Hypothalamus (tissue), 51 donors: ENCODE measurements at places on chromosomes 11 and 22.

- DNase-seq = no peak
Measured at GRCh38 chr11:103175461-103176129, 66.4 kb downstream of the DYNC2H1 start.

- no peak for DNase-seq
Measured at GRCh38 chr11:20790622-20791021, 121.2 kb downstream of the NELL1 start.

DNA sequence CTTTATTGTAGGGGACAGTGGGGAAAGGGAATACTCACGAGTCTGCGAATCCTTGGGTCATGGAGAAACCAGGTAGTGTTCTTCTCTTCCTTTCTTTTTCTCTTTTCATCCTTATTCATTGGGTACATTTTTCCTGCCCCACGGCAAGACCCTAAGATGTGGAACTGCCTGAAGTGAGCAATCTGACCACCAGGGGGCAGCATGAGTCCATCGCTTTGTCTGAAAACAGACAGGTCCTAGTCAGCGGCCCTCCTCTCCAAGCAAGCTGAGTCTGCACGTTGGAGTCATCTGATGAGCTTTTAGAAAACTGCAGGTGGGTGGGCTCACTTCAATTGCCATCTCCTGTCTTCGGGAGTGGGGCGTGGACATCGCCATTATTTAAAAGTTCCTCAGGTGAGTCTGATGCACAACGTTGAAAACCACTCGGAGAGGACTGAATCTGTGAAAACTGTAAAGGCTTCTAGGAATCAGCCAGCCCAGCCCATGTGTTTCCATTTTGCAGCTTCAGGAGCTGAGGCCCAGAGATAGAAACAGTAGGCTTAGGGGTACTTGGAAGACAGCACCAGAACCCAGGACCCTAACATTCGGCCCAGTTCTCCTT lies 34.0 kb upstream of the FBXO3 start:
- peak; percentile 46 for DNase-seq

DNA sequence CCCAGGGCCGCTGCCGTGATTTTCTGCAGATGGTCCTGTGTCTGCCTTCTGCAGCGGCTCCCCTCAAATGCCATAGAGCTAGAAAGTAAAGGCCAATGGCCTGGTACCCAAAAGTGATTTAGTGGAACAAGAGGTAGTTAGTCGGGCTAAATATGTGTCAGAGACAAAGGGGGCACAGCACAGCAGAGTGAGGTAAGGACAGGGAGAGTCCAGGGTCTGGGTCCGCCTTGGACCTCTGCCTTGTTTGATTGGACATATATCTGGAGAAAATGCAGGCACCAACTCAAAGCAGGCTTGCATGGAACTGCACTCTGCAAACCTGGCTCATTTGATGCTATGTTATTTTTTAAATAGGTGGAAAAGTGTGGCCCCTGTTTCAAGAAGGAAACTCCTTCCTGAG lies 249.6 kb upstream of the B3GAT1 start:
- no peak for DNase-seq

- no peak for DNase-seq
Measured at GRCh38 chr22:24088816-24089215, 77.7 kb downstream of the CABIN1 start.

DNA sequence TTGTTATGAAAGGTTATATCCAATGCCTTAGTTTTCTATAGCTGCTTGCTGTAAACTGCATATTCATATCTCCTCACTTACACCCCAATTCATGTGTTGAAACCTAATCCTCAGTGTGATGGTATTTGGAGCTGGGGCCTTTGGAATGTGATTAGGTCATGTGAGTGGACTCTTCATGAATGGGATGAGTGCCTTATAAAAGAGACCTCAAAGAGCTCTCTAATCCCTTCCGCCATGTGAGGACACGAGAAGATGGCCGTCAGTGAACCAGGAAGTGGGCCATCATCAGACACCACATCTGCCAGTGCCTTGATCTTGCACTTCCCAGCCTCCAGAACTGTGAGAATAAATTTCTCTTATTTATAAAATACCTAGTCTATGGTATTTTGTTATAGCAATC lies 79.3 kb downstream of the CYP2R1 start:
- no peak for DNase-seq

GRCh38 chr11:15770798-15771414 lies 585.4 kb downstream of the SOX6 start:
- DNase-seq = peak; percentile 9

GRCh38 chr11:95101935-95102334 lies 12.3 kb downstream of the ENDOD1 start:
- DNase-seq = no peak

GRCh38 chr22:37273846-37274225 lies 8.5 kb upstream of the CYTH4 start:
- DNase-seq = no peak

GRCh38 chr11:94132152-94132558 lies 3.5 kb downstream of the PANX1 start:
- DNase-seq = no peak

DNA sequence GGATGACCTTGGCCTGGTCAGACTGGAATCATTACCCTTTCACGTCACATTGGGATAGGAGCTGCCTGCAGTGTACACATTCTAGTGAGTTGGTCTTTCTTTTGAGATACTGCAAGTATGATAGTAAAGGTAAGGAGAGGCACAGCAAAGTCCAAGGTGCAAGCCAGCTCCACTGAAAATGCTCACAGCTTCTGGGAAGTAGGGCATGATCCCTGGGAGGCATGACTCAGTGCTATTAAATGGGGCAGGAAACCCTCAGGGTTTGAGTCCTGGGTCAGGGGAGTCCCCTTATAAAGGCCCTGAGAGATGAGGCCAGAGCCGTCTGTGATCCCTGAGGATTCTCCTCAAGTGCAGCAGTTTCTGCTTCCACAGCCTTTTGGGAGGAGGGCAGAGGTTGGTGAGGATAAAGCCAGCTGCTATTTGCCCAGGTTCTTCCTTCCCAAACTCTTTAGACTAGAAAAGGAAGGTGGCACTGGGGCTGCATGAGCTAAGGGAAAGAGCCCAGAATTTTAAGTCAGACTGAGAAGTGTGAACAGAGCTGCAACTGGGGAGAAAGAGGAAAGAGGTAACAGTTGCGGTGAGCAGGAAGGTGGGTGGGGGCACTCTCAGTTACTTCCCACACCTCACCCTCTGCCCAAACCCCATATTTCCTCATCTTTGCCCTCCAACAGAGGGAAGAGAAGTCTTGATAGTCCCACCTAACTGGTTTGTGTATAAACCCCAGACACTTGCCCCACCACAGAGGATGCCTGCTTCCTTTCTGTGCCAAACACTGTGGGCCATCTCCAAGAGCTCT lies 14.4 kb upstream of the OR52K1 start:
- DNase-seq = no peak

- no peak for DNase-seq
Measured at GRCh38 chr11:102564110-102564509, 33.6 kb upstream of the MMP7 start.

GRCh38 chr11:116888884-116889549 lies 51.6 kb upstream of the APOA1 start:
- no peak for DNase-seq
